ENCODE measurements at places on chromosomes 6 and 20. TPM values are rescaled to one million over a fixed set of nuclear protein-coding genes. Genes with fewer than 3 reads are reported as not detected.

NRSN1 gene
- total RNA-seq, result not detected

- no peak for DNase-seq
Measured at GRCh38 chr20:13665709-13666395, 27.1 kb upstream of the TASP1 start.

DNA sequence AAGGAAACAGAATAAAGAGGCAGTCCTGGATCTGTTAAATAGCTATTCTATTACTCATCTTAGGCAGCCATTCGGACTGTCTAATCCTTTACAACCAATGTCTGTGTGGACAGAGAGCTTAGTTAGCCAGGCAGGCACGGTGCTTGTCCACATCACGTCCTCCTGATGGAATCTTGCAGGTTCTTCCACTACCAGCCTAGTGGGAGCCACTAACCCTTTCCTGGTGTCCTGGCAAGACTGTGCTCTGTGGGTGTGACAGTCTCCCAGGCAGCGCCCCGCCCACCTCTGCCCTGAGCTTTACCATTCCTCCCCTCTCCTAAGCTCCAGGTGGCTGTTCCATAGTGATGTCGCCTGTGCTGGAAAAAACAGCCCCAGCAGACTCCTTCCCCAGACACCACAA, 78.3 kb upstream of the CLDN20 start:
- DNase-seq, result peak; percentile 67

GRCh38 chr6:138518054-138518453, 18.8 kb upstream of the NHSL1 start:
- no peak for DNase-seq

PRPH2 gene
- not detected for total RNA-seq

DNA sequence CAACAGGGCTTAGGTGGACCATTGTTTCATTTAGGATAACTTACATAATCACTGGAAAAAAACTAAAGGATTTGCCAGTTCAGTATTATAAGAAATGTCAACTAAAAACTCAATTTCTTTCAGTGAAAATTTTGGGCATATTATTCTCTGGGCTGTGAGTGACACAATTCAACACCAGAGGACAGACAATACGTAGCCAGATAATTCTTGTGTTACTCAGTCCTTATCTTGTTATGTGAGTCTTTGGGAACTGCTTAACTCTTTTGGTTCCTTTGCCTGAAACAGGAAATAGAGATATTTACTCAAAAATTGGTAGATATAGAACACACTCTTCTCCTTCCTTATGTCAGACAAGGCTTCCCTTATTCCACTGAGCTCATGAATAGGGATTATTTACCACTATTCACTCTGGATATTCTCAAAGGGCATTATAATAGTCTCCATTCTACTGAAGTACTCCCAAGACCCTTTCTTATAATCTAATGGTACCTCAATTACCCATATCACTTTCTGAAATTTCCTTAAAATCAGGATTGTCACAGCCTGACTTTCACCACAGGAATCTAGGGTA, 4.9 kb upstream of the BEND6 start:
- no peak for DNase-seq

DNA sequence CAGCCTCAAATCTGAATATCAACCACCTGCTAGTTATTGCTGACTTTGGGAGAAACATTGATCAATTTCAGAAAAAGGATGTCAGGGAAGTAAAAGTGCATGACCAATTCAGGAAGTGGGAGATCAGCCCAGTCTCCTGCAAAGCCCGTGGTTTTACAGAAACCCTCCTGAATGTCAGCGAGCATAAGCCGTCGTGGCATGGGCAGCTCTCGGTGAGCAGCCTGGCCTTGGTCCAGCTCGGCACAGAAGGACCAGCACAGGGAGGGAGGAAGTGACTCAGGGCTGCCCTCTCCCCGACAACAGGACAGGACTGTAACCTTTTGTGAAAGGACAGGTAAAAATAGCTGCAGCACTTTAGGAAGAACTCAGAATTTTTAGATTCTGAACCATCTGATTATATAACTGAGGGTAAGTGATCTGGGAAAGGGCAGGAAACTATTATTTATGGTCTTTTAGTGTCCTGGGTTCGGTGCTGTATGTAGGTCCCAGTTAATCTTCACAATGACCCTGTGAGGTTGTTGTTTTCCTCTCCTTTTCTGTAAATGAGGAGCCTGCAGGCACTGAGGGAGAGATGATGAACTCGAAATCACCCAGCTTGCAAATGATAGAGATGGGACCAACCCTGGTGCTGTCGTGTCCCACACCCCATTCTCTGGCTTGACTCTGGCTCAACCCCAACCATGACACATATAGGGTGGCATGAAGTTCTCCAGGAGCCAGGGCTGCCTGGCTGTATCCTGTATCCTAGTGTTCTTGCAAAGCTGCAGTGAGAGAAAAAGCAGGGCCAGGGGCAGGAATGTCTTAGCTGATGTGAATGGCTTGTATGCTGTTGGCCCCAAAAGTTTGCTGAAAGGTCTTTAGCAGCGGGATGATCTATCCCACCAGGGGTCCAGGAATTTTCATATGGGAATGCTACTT, 37.6 kb downstream of the NRN1 start:
- DNase-seq, result peak; percentile 37

DNA sequence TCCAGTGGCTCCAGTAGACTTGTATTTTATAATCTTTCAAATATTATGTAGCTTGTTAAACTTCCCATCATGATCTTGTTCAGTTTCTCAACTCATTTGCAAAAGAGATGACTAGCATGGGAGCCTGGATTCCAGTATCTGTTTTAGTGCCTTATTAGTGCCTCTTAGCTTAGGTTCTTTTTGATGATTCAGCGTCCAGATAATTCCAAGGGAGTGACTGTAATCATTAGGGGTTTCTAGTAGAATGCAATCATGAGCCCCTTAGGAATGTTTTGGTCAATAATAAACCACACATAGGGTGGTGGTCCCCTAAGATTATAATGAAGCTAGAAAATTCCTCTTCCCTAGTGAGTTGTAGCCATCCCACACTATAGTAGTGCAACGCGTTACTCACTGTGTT, 7.0 kb downstream of the CD2AP start:
- DNase-seq, result no peak

- DNase-seq, result no peak
Measured at GRCh38 chr6:35620706-35621105, 68.0 kb downstream of the FKBP5 start.

- no peak for DNase-seq
Measured at GRCh38 chr6:40148882-40149573, 214.8 kb upstream of the MOCS1 start.

DNA sequence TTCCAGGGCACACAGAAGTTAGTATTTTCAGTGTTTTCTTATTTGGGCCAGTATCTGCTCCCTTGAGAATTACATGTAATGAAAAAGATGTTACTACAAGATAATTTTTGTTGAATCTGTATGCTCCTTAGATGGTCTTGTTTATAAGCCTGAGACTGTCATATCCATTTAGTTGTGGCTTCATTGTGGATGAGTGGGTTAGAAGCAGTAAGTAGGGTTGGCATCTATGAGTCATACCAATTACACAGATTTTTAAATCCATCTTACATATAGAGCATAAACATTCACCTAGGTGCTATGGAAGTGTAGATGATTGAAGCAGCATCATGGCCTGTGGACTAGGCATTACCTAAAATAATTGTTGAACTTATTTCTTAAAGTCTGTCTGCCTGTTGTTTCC, 13.5 kb upstream of the BAG2 start:
- no peak for DNase-seq

DNA sequence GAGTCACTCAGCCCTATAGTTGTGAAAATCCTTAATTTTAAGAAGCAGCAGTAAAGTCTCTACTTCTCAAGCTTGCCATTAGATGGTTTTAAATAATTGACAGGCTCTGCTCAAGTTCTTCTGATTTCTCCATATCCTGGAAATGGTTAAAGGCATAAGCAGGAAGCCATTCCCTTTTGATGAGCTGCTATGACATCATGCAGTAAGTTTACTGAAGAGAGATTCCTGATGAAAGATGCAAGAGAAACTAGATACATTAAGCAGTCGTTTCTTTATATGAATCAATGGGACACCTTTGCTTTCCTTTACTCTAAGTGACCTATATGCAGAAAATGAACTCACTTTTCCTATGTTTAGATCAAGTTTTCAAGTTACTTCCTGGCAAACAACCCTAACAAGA, 9.8 kb downstream of the POPDC3 start:
- DNase-seq, result no peak

DNA sequence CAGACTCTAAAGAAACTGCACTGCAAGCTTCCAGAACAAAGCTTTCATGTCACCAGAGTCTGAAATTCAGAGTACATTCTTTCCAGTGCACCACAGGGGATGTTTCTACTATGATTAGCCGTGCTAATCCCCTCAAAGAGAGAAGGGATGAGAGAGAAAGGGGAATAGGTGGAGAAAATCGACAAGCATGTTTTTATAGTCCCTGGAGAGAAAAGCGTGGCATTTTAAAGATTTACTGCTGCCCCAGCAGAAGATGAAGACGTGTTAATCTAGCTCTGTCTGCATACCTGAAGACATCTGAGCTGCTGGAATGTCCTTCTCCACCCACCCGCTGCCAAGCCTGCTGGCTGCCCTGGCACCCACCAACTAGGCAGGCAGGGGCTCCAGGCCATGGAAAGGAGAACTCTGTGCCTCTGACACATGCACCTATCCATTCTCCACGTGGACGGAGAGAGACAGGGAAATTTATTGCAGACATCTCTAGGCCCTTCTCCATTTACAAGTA, 4.1 kb downstream of the MYLK4 start:
- no peak for DNase-seq

- DNase-seq, result no peak
Measured at GRCh38 chr6:30893666-30894065, 9.3 kb downstream of the DDR1 start.

- no peak for DNase-seq
Measured at GRCh38 chr20:63568986-63569949, 4.8 kb downstream of the HELZ2 start.

- no peak for DNase-seq
Measured at GRCh38 chr6:96943555-96944215, 19.2 kb downstream of the KLHL32 start.

HLA-DQA2 gene
- not detected for total RNA-seq

DNA sequence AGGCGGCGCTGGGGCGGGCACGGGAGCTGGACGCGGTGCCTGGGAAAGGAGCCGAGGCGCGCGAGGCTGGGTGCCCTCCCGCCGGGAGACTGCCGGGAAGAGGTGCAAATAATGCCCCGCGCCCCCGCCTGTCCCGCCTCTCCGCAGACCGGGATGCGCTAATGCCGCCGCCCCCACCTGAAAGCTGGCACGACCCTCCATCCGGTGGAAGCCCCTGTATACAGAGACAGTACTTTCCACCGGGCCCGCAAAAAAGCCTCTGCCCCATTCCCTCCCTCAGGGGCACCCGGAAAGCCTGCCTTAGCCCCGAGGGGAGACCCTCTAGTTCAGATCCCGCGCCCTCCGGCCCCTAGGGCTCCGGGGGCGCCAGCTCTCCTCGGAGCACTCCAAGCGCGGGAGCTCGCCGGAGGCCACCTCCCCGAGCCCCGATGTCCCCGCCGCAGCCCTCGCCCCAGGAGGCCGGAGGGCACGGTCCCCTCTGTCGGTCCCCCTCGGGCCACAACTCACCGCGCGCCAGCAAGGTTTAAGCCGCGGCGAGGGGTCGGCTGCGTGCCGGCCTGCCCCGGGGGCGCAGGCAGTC, 1.2 kb downstream of the GRM4 start:
- no peak for DNase-seq

PTK6 gene
- total RNA-seq, result 35.5 TPM

GRCh38 chr6:118650582-118651281, 659 bp downstream of the CEP85L start:
- DNase-seq, result peak; percentile 44

GRCh38 chr6:105484238-105485161, 81.6 kb upstream of the PREP start:
- peak; percentile 62 for DNase-seq

Data from stomach (tissue), 19 donors.